ENCODE measurements at places on chromosomes 16 and 17. TPM values are rescaled to one million over a fixed set of nuclear protein-coding genes. Genes with fewer than 3 reads are reported as not detected.

DNA sequence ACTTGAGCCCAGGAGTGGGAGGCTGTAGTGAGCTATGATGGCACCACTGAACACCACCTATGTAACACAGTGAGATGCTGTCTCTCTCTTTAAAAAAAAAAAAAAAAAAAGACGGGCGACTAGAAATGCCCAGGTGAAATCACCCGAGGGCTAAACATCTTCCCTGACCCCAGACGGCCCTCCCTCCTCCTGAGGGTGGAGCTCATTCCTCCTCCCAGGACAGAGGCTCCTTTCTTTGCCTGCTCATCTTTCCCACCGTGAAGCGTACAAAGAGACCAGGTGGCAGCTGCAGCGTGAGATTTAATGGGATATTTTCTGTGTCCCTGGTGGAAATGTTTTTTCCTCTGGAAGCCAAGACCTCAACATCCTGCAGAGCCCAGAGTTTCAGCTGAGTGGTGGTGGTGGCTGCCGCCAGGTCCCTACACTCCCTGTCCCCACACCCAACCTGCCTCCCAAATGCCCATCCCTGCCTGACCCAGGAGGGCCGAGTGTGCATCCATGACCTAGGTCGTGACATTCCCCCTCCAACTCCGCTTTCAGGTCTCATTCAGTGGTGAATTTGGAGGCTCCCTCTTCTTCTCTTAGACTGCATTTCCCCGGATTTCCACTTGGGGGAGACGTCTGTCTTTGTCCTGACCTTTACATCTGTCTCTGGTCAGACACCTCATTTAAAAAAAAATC is 14.4 kb upstream of the GPRC5B start:
- H3K27ac ChIP-seq: no peak overlapping the region
- H3K36me3 ChIP-seq: no peaks in the 10 kb centered on the region
- H3K4me3 ChIP-seq: no peak overlapping the region
- no peaks in the 10 kb centered on the region for H3K27me3 ChIP-seq
- peak; percentile 83 for DNase-seq

GRCh38 chr16:56354746-56355145 is 70.6 kb downstream of the AMFR start:
- no peaks in the 10 kb centered on the region for H3K27me3 ChIP-seq
- DNase-seq: no peak
- H3K27ac ChIP-seq: no peak overlapping the region

The C16orf92 gene
- total RNA-seq: 91.3 TPM

DNA sequence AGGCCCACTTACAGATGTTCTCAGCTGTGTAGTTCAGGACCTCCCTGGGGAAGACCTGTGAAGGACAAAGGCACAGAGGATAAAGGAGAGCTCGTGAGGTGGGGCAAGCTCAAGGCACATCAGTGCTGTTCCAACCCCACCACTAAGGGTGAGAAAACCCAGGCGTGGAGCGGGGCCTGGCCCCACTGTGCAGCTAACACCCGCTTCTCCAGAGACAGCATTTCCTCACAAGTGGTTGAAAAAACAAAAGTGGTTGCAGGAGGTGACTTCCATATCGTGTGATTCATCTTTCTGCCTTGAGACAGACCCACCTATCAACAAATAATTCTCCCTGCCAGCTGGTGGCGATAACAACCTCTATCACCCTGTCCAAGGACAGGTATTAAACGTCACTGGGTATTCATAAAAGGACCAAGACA is 30.0 kb downstream of the SNN start:
- no peak overlapping the region for H3K4me3 ChIP-seq
- H3K27ac ChIP-seq: no peak overlapping the region
- no peak for DNase-seq
- H3K4me1 ChIP-seq: no peaks in the 10 kb centered on the region

GRCh38 chr16:23670137-23670776 is 8.4 kb upstream of the PLK1 start:
- no peak overlapping the region for H3K27ac ChIP-seq
- H3K4me3 ChIP-seq: no peak overlapping the region
- H3K36me3 ChIP-seq: no peaks in the 10 kb centered on the region
- no peak for DNase-seq

GRCh38 chr16:48279199-48279598 is 31.9 kb upstream of the ABCC11 start:
- H3K36me3 ChIP-seq: no peaks in the 10 kb centered on the region
- no peaks in the 10 kb centered on the region for H3K4me1 ChIP-seq
- no peaks in the 10 kb centered on the region for H3K27me3 ChIP-seq
- DNase-seq: no peak
- no peak overlapping the region for H3K4me3 ChIP-seq

- H3K27ac ChIP-seq: no peak overlapping the region
- H3K4me3 ChIP-seq: no peak overlapping the region
- no peak for DNase-seq
Observed at GRCh38 chr16:55922662-55923061, 47.5 kb upstream of the CES5A start.
